ENCODE measurements at places on chromosomes 3 and 15.

GRCh38 chr3:188827576-188827975 lies 344.2 kb upstream of the TPRG1 start:
- no peaks in the 10 kb centered on the region for H3K27me3 ChIP-seq
- no peak overlapping the region for H3K27ac ChIP-seq
- no peaks in the 10 kb centered on the region for H3K36me3 ChIP-seq
- DNase-seq, result no peak

DNA sequence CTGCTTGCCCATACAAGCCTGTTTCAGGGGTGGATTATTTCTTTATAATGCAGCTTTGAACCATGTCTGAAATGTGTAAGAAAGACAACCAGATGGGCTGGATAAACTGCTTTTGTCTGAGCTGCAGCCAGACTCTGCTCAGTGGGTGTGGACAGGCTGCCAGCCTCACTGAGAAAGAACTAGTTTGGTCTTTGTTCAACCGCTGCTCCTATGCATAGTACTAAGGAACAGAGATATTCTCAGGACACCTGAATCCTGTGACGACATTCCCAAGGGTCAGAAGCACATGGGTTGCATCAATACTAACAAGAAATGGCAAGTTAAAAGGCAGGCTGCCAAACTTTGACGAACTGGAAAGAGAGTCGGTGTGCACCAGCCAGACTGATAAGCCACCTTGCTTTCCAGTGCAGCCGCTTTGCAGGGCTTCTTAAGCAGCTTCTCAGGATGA lies 57.2 kb downstream of the PLD1 start:
- no peak for DNase-seq
- no peaks in the 10 kb centered on the region for H3K27me3 ChIP-seq
- no peaks in the 10 kb centered on the region for H3K36me3 ChIP-seq
- H3K27ac ChIP-seq, result peak overlapping the region; percentile 77
- H3K4me1 ChIP-seq, result peaks cover 98% of the 10 kb centered on the region

GRCh38 chr15:55853134-55853533 lies 110.2 kb upstream of the PRTG start:
- H3K4me3 ChIP-seq, result no peak overlapping the region
- no peaks in the 10 kb centered on the region for H3K27me3 ChIP-seq
- no peaks in the 10 kb centered on the region for H3K4me1 ChIP-seq
- DNase-seq, result no peak
- H3K36me3 ChIP-seq, result peaks cover 48% of the 10 kb centered on the region
- no peak overlapping the region for H3K27ac ChIP-seq

DNA sequence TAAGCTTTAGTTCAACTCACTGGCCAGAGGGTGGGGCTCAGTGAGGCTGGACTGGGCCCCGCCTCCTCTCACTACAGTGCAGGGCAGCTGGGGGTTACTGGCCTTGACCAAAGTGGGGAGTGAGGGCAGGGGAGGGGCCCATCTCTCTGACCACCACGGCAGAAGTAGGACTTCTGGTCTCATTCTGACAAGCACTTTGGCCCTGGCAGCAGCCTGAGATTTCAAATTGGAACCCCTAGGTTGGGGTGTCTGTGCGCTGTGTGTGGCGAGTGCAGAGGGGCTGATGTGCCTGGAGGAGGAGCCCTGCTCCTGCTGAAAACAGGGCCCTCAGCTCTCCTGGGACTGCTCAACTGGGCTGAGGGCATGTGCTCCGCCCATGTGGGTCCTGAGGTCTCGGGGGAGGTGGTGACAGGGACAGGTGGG lies 60.3 kb upstream of the RPL32 start:
- H3K27me3 ChIP-seq, result no peaks in the 10 kb centered on the region
- no peak overlapping the region for H3K4me3 ChIP-seq
- no peak overlapping the region for H3K27ac ChIP-seq
- H3K4me1 ChIP-seq, result peaks cover 53% of the 10 kb centered on the region
- peaks cover 82% of the 10 kb centered on the region for H3K36me3 ChIP-seq
- no peak for DNase-seq

GRCh38 chr3:47251689-47252088 lies 30.9 kb downstream of the KIF9 start:
- H3K27ac ChIP-seq, result no peak overlapping the region
- H3K36me3 ChIP-seq, result no peaks in the 10 kb centered on the region
- no peaks in the 10 kb centered on the region for H3K4me1 ChIP-seq

DNA sequence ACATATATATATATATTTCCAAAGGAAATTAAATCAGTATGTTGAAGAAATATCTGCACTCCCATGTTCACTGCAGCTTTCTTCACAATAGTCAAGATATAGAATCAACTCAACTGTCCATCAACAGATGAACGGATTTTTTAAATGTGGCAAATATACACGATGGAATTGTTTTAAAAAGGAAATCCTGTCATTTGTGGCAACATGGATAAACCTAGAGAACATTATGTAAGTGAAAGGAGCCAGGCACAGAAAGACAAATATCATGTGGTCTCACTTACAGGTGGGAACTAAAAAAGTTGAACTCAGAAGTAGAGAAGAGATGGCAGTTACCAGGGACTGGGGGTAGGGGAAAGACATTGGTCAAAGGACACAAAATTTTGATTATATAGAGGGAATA lies 253.7 kb downstream of the ULK4 start:
- no peaks in the 10 kb centered on the region for H3K27me3 ChIP-seq
- DNase-seq, result no peak
- no peak overlapping the region for H3K4me3 ChIP-seq
- H3K27ac ChIP-seq, result no peak overlapping the region

GRCh38 chr3:33103034-33103433 lies 6.1 kb upstream of the GLB1 start:
- no peaks in the 10 kb centered on the region for H3K27me3 ChIP-seq
- no peaks in the 10 kb centered on the region for H3K4me1 ChIP-seq

GRCh38 chr3:103056542-103056941 lies 621.7 kb downstream of the ZPLD1 start:
- DNase-seq, result no peak
- no peaks in the 10 kb centered on the region for H3K36me3 ChIP-seq
- no peaks in the 10 kb centered on the region for H3K4me1 ChIP-seq
- H3K4me3 ChIP-seq, result no peak overlapping the region

GRCh38 chr15:80106051-80106450 lies 46.6 kb downstream of the ZFAND6 start:
- peaks cover 59% of the 10 kb centered on the region for H3K4me1 ChIP-seq
- no peaks in the 10 kb centered on the region for H3K36me3 ChIP-seq
- no peak for DNase-seq
- H3K4me3 ChIP-seq, result no peak overlapping the region

GRCh38 chr3:172138792-172139507 lies 99.6 kb downstream of the FNDC3B start:
- peaks cover 96% of the 10 kb centered on the region for H3K4me1 ChIP-seq
- peak overlapping the region; percentile 72 for H3K27ac ChIP-seq
- no peak overlapping the region for H3K4me3 ChIP-seq

All from left ventricle myocardium inferior (tissue), 1 donor.